Heart left ventricle (tissue), 16 donors: ENCODE measurements at places on chromosomes 7 and 10.
A peak's percentile ranks its signal among the peaks of the same experiment; 100 is the strongest.

DNA sequence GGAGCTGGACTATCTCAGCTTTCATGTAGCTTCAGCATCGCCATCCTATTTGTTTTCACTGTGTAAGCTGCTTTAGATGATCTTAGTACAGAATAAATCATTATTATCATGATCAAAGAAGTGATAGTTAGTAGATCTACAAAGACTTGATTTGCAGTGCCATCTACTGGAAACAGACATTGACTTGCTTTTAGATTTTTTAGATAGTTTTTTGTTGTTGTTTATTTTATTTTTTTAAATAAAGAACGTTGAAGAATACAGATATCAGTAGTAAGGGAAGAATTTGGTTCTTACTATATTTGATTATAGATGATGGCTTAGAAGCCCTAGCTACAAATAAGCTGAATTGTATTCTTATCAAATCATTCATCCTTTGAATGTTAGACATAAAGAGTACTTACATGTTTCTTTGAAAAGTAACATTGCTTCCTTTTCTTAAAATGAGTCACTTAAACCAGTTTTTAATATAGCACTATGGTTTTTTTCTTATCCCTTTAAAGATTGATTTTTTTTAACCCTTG is 6.3 kb upstream of the SFMBT2 start:
- no peak for DNase-seq

- no peak for DNase-seq
These were observed 988 bp upstream of the CD36 start for GRCh38 chr7:80637454-80637853.

- DNase-seq = no peak
These were observed 52.3 kb downstream of the HECW1 start for GRCh38 chr7:43164757-43165156.

DNA sequence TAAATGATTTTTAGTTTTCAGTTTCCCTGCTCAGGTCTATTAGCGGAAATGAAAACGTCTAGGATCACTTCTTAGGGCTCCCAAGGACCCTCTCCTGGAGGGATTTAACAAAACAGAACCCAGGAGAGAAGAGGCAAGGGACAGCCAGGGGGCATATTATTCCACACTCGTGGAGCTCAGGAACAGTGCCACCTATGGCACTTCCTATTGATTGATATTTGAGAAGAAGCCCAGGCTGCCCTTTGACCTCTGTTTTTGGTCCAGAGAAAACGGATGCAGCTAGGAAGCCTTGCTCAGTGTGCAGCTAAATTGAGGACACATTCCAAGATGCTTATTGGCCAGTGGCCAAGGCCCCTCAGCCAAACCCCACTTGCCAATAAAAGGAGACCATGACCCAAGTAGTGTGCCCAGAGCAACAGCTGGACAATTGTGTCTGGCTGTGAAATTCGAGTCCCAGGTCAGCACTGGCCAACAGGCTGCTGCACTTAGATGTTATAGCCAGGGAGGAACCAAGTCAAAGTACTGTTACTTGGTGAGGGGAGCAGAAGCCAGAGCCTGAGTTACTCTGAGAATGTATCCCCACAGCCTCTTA is 24.0 kb upstream of the GPNMB start:
- no peak for DNase-seq

- no peak for DNase-seq
These were observed 565.3 kb upstream of the GALNT17 start for GRCh38 chr7:70566671-70567070.

GRCh38 chr10:124993736-124994451 is 52.0 kb downstream of the ZRANB1 start:
- DNase-seq = no peak

- no peak for DNase-seq
These were observed 78.4 kb upstream of the FAM133B start for GRCh38 chr7:92668564-92668963.

DNA sequence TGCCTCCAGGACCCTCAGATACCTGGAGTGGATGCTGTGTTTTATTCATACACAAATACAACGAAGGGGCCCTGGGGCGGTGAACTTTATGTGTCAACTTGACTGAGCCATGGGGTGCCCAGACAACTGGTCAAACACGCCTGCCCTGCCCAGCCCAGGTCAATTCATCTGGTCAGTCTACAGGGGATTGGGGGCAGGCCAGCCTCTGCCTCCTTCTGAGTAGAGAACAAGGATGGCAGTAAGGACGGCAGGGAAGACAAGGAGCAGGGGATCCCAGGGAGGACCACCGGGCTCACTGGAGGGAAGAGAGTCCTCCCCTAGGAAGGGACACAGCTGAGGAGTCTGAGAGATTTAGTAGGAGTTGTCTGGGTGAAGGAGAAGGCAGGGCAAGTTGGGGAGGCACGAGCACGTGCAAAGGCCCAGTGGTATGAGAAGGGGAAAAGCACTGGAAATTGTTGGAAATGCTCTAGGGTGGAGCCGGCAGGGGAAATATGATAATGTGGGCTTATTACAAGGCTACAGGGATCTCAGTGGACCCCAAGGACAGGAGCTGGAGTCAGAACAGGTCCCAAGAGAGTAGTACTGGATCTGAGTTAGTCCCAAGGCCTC is 63.4 kb downstream of the MYL10 start:
- peak; percentile 7 for DNase-seq

GRCh38 chr7:91326516-91327199 is 62.4 kb downstream of the FZD1 start:
- no peak for DNase-seq

- peak; percentile 85 for DNase-seq
These were observed 284.6 kb downstream of the KLF6 start for GRCh38 chr10:3500408-3500856.

DNA sequence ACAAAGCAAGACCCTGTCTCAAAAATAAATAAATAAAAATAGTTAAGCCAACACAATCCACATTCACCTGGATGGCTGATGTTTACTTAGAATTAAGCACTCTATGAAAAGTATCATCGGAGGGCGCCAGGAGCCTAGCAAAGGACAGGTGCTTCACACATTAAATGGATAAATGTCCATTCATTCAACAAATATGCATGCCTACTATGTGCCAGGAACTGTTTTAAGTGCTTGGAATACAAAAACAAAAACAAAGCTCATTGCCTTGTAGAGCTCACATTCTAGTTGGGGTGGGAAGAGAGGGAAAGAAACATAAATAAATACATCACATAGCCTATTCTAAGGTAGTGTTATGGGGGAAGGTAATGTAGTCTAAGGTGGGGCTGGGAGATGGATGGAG is 4.1 kb downstream of the BAIAP2L1 start:
- DNase-seq = no peak

DNA sequence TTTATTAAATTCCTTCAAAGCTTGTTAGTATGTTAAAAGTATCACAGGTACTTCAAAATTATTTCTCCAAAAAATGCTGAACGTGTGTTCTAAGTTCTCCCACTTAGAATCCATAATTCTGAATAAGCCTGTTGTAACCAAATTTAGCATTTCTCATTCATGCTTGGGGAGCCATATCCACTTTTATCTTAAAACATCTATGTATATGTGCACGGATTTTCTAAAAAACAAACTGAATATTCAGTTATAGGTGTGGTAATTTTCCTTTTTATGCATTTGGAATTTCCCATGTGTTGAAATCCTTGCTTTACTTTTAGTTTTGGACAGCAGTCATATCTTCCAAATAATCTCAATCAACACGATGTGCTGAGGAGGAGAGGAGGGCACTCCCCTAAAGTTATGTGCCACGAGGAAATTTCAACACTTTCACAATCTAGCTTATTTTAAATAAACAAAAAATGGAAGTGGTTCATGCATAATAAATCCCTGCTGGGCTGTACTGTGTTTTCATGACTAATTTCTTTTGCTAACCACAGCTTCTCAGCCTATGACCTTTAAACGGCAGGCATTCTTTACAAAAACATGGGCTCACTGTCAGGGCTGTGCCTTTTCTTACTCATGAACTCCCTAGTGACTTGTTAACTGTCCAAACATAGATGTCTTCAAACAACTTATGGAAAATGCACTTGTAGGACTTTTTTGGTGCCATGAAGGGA is 380.3 kb upstream of the SEMA3C start:
- DNase-seq = no peak

DNA sequence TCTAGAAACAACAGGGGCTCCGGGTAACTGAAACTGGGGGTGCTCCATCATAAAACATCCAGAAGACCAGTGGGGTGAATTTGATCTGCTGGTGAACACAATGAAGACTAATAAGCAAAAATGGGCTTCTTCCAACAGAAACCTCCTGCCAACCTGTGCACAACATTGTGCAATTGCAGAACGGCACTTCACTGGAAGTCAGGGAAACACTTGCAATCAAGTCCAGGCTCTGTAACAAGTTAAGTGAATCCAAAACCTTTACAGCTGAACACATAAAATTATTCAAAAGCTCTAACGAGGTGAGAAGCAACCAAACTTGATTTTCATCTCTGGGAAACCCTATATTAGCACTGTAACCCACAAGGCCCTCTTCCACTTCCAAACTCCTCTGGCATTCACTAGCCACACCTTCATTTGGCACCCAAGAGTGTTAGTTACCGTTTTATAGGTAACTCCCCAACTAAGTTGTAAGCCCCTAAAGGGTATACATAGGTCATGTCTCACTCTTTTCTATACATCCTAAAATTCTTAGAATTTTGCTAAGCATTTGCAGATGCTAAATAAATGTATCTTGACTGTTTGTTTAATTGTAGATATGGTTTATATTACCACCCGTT is 22.0 kb downstream of the IMMP2L start:
- no peak for DNase-seq

DNA sequence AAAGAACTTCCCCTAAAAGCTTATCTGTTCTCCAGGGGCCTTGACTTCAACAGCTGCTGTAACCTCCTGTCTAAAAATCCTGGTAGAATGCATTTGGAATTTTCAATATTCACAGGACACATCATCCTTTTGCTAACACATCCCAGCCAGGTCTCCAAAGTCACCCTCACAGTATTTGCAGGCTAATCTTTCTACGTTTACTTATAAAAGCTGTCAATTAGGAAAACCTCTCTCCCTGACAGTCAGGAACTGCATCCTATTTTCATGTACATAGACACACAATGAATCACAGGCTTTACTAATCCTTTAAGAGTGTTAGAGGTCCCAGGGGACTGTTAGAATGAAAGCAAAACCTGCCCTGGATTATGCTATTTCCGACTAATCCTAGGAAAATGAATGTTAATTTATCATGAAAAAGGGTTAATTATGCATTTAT is 102.2 kb downstream of the GFRA1 start:
- DNase-seq = no peak

GRCh38 chr10:3239066-3239919 is 66.7 kb upstream of the PITRM1 start:
- peak; percentile 75 for DNase-seq

DNA sequence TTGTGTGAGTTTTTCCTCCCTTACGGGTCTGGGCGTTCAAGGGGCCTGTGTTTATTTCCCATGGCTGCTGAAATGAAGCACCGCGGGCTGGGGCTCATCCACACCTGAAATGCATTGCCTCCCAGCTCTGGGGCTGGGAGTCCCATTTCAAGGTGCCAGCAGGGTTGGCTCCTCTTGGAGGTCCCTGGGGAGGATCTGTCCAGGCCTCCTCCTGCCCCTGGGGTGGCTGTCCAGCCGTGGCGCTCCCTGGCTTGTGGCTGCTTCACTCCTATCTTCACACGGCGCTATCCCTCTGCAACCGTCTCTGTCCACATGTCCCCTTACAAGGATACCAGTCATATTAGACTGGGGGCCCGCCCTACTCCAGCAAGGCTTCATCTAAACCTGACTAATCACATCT is 41.1 kb upstream of the CNPY1 start:
- DNase-seq = no peak

GRCh38 chr7:38453826-38454225 is 177.3 kb downstream of the AMPH start:
- DNase-seq = no peak

DNA sequence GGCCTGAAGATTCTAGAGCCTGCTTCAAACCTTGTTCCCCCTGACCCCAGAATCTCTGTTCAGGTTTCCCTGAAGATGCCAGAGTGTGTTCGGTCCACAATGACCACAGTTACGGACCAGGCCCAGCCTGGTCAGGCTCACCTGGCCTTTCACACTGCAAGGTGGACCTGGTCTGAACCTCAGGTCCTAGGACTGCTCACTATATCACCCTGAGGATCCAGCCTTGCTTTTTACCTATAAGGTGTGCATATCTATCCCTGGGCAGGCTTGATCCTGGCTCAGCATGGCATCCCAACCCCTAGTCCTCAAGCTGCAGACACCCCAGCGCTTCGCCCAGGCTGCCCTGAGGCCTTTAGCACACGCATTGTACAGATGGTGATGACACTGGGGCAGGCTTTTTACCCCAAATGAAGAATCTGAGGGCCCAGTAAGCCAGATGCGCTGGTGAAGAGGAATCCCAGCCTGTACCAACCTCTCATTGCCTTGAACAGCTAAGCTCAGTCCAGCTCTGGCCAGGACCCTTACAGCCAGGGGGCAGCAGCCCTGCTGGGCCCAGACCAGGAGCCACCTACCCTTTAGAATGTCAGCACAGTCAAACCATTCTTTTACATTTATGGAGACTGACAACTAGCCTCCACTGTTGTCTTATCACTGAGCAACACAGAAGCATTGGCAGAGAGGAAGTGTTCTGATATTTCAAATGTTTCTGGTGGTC is 28.0 kb downstream of the MAT1A start:
- DNase-seq = no peak

DNA sequence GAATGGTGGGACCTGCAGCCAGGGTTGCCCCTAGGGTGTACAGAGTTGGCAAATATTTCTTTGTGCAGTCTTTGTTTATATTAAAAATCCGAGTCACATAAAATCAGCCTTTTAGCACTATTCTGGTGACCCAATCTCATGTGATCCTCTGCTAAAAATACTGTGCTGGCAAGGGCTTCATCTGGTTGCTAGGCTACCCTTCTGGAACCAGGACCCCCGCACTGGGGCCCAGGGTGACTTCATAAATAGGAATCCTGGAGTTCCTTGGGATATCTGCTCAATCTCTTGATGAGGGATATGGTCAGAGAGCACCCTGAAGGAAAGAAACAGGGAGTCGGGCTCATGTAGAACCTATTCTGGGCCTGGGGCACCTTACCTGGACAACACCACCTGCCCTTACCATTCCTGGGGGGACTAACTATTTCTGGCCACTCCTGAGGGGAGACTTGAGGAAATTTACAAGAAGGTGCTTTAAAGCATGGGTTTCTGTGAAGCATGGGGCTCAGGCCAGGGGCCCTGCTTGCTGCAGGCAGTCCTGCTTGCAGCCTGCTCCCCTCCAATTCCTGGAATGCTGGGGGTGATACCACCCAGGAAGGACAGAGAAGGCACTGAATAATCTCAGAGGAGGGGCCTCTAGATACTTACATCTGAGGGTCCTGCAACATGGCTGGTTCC is 44.7 kb downstream of the SH2D4B start:
- DNase-seq = no peak
